Activated CD8-positive, alpha-beta memory T cell treated with anti-CD3 and anti-CD28 coated beads for 1 hour (primary cell): ENCODE measurements at places on chromosomes 5 and 9.

GRCh38 chr9:119902611-119903010 is 533.4 kb upstream of the BRINP1 start:
- DNase-seq = no peak

- no peak for DNase-seq
Measured at GRCh38 chr5:79408028-79408427, 105.9 kb downstream of the HOMER1 start.

- no peak for DNase-seq
Measured at GRCh38 chr9:109604781-109605180, 106.7 kb upstream of the PTPN3 start.

- no peak for DNase-seq
Measured at GRCh38 chr9:126056312-126057021, 270.2 kb upstream of the MVB12B start.

DNA sequence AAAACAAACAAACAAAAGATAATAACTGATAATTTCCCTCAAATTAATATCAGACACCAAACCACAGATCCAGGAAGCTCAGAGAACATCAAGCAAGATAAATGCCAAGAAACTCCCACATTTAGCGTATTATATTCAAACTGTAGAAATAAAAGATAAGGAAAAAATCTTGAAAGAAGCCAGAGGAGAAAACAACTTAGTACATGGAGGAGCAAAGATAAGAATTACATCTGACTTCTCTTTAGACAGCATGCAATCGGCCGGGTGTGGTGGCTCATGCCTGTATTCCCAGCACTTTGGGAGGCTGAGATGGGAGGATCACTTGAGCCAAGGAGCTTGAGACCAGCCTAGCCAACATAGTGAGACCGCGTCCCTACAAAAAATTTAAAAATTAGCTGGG is 17.2 kb upstream of the MLANA start:
- DNase-seq = no peak

DNA sequence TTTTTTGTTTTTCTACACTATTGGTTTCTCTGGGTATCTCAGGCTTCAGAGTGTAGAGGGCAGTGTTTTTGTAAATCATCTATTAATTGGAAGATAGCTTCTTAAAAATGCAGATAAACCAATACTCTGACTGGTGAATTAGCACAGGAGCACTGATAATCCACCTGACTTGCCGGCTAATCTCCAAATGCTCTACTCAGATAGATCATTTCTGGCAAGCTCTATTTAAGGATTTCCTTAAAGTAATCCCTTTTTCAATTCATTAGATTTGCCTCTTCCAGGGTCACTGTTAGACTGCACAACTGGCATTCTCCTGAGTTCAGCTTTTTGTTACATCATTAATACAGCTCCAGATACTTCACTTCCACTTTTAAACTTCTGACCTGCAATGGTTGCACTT is 1390.3 kb upstream of the NUDT12 start:
- DNase-seq = no peak

- no peak for DNase-seq
Measured at GRCh38 chr9:36251428-36251827, 6.8 kb downstream of the GNE start.

DNA sequence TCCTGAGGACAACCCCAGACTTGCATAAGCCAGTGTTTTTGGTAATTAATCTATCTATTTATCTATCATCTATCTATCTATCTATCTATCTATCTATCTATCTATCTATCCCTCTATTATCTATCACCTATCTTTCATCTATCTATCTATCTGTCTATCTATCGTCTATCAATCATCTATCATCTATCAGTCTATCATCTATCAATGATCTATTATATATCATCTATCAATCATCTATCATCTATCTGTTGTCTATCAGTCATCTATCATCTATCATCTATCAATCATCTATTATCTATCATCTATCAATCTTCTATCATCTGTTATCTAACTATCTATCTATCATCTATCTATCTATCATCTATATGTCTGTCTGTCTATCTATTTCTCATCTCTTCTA is 85.5 kb downstream of the PTCH1 start:
- no peak for DNase-seq

DNA sequence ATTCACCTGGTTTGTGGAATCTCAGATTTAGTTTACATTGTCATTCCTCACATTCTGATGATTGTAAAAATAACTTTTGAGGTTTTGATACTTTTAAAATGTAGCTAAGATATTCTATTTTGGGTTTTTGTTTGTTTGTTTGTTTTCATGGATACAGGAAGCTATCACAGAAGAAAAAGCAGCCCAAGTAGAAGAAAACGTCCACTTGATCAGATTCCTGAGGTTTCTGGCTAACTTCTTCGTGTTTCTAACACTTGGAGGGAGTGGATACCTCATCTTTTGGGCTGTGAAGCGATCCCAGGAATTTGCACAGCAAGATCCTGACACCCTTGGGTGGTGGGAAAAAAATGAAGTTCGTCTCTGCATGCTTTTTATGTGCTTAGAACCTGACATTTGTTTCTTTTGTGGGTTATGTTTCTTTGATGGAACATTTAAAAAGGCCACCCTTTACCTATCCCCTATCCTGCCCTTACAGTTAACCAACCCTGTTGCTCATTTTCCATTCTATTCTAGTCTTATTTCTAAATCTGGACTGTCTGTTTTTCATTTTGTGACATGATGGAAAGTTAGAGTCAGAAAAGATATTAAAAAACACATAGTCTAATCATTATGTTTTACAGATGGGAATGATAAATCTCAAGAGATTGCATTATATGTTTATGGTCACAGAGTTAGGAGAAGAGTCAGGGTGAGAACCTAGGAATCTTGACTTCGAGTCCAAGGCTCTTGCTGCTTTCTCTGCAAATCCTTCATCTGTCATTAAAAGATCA is 163.7 kb downstream of the ALDH1A1 start:
- DNase-seq = no peak

DNA sequence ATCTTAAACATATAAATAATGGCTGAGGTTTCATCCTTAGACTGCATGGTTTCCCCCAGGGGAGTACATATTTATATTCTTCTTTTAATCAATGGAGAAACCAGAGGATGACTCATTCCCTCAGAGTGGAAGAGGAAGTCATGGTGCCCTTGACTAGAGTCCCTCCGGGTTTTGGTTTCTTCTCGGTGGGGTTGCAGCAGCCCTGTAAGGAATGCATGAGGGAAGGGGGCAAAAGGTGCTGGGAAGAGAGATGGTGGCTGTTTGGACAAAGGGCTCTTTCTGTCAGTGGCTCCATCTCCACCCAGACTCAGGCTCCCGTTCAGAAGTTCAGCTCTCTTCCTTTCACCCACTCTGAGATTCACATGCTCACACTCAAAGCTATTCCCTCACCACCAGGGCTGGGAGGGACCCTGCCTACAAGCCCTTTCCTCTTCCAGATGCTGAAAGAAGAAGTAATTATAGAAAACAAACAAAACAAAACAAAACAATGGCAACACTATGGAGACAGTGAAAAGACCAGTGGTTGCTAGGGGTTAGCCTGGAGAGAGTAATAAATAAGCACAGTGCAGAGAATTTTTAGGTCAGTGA is 129.8 kb upstream of the IL12B start:
- DNase-seq = no peak

GRCh38 chr9:137141976-137142936 is 3.3 kb downstream of the GRIN1 start:
- DNase-seq = no peak

- no peak for DNase-seq
Measured at GRCh38 chr9:79477241-79477840, 94.4 kb upstream of the TLE4 start.

DNA sequence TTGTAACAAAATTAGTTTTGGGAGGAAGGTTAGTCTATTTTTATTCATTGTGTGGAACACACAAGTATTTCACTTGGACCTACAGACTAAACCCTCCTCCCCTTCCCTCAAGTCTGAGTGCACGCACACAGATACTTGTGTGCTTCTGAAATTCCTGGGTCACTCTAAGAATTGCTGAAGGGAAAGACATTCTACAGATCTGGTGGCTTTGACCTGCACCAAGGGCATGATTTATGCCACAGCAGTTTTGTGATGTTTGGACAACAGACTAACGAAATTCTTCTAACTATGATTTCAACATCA is 150.5 kb downstream of the ARL15 start:
- no peak for DNase-seq

DNA sequence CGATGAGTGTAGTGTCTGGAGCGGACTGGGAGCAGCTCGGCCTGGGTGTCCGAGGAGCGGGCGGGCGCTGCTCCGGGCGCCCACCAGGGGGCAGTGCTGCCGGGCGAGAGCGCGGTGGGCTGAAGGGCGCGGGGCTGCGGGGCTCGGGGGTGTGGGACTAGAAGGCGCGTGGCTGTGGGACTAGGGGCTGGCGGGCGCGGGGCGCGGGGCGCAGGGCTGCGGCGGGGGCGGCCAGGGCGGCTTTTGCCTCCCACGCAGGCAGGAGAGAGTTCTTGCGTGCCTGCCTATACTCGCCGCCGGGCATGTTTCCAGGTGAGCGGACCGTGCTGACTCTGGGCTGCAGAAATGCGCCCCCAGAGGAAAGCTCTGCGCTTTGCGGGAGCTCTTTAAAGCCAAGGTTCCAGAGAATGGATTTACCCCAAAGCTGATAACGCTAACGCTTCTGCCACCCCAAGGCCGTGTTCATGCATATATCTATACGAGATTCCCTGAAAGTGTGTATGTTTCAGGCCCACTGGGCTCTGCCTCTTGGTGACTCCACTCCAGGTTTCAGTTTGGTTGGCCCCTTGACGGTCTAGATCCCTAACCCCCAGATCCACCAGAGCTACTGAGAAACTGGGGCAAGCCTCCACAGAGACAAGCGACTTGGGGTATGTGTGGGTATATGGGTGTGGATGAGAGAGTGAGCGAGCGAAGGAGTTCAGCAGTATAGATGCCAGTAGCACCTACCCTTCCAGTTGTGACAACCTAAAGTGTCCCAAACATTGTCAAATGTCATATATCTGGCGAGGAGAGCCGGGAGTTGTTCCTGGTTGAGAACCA is 56.2 kb downstream of the ACER2 start:
- DNase-seq = peak; percentile 48

GRCh38 chr9:37329576-37329975 is 92.9 kb upstream of the GRHPR start:
- DNase-seq = no peak

DNA sequence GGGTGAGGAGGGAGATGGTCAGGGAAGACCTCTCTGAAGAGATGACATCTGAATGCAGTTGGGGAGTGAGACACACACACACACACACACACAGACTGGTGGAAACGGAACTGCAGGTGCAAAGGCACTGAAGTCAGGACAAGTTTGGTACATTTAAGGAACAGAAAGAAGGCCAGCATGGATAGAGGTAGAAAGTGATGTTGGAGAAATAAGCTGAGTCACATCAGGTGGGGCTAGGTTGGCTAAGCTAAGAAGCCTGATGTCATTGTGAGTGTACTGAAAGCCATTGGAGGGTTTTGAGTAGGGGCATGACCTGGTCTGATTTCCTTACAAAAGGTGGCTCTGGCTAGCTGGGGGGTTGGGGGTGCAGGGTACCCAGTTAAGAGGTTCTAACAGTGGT is 3.1 kb downstream of the BSPRY start:
- DNase-seq = no peak

DNA sequence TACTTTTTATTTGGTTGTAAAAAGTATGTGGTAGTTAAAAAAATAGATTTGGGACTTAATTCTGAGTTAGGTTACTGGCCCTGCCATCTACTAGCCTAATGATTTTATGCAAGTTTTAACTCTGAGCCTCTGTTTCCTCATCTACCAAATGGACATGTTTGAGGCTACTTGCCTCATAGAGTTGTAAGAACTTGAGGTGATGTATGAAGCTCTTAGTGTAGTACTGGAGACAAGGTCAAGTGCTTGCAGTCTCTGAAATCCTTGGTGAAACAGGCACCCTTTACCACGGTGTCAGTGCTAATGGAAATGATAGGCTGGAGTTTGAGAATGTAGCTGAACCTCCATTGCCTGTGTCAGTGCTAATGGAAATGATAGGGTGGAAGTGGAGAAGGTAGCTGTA is 15.3 kb downstream of the GPR107 start:
- no peak for DNase-seq

DNA sequence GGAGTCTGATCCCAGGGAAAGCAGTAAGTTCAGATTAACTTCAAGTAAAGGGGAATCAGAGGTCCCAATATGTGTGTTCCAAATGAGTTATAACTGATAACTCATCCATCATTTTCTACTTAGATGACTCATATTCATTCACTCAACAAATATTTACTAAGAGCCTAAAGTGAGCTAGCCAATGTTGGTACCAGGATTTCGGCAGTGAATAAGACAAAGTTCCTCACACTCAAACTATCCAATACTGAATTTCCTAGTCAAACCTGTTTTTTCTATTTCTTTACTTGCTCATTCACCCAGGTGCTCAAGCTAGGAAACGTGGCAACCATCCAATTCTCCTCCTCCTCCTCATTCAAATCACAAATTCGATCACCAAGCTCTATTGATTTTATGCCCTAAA is 25.8 kb downstream of the FBXW2 start:
- DNase-seq = no peak

DNA sequence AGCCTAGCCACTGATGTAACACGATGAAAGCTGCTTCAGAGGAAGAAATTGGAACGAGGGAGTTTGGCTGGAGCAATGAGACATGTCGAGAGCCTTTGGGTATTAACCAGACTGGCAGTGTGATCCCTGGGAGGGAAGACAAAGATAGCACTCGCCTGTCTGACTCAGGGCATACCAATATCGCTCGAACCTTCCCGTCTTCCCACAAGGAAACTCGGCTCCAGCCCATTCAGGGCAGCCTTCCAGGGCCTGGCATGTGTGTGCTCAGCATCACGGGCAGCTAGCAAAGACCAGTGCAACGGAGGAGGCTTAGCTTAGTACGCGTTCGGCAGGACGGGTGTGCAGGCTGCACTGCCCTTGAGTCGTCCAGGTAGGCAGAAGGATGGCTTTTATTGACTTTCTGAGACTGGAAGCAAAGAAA is 356.9 kb upstream of the WWC1 start:
- no peak for DNase-seq
